ENCODE measurements at places on chromosomes 7 and 10. TPM values are rescaled to one million over a fixed set of nuclear protein-coding genes. Genes with fewer than 3 reads are reported as not detected.

DNA sequence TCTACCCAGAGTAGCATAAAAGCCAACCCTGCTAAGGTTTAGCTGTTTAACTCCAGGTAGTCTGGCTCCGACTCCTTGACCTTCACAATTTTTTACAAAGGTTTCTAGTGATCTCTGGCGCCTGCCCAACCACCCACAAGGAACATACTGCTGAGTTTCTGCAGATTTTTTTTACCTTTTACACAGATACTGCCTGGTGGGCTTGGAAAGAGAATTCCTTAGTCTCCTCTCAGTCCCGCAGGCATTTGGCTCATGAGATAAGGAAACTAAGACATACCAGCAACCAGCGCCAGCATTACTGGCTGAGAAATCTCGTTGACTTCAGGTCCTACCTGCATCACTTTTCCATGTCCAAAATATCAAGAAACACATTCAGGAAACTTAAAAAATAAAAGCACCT, 51.1 kb upstream of the LYZL1 start:
- no peak for DNase-seq

DNA sequence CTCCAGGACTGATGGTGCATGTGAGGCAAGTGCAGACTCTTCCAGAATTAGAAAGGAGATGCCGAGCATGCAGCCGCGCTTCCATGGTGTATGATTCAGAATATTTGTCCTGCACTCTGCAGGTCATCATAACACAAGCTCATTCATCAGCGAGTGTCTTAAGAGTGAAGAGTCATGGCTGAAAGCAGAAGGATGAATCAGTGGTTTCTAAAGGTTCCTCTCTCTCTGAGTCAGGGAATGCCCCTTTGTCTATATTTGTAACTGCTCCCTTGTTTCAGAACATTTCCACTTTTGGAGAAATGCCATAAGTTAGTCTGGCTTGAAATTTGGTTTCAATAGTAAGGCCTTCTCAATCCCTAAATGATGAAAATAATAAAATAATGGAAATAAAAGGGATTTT, 52.3 kb downstream of the HECW1 start:
- no peak for DNase-seq

DNA sequence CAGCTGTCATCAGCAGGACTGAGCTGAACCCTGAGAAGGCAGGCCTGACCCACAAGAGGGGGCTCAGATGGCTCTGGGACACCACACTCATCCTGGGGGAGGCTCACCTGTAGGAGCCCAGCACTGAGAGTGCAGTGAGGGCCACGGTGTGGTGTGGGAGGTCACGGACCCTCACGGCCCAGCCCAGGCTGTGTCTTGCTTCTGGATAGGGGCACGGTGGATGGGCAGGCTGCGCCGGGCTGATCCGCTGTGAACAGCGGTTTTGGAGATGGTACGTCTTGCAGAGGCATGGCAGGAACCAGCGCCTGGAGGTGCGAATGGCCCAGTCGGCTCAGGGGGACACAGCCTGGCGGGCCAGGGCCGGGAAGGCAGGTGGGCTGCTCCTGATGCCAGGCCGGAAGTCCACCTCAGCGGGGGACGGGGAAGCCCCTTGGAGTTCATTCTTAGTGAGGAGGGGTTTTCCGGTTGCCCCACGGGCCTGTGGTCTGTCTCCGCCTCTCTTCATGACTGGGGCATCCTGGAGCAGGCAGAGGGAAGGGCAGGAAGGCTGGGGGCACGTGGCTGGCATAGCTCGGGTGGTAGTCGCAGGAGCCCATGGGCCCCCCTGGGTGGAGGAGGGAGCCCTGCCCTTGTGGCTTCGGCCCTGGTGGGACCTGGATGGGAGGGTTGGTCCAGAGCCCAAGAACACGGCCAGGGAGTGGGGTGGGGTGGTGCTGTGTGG, 112.5 kb downstream of the UNCX start:
- no peak for DNase-seq

BAZ1B gene
- total RNA-seq: 90.8 TPM

- DNase-seq: no peak
Measured at GRCh38 chr7:149011491-149011890, 16.8 kb downstream of the PDIA4 start.

- no peak for DNase-seq
Measured at GRCh38 chr7:92841192-92841591, 4.8 kb upstream of the CDK6 start.

Measured in activated naive CD4-positive, alpha-beta T cell treated with anti-CD3 and anti-CD28 coated beads, Interleukin-2, amount 50 U/mL, for 72 hours (primary cell).